Sigmoid colon (tissue), 7 donors: ENCODE measurements at places on chromosomes 12 and 14. TPM values are rescaled to one million over a fixed set of nuclear protein-coding genes. Genes with fewer than 3 reads are reported as not detected.

- no peak for DNase-seq
- H3K4me3 ChIP-seq = no peak overlapping the region
- no peaks in the 10 kb centered on the region for H3K4me1 ChIP-seq
- H3K27me3 ChIP-seq = no peaks in the 10 kb centered on the region
Measured at GRCh38 chr14:24909523-24910302, 140.2 kb downstream of the STXBP6 start.

- H3K27me3 ChIP-seq = peaks cover 3% of the 10 kb centered on the region
- H3K27ac ChIP-seq = peak overlapping the region; percentile 94
- peak overlapping the region; percentile 67 for H3K4me3 ChIP-seq
- H3K4me1 ChIP-seq = peaks cover 31% of the 10 kb centered on the region
- DNase-seq = no peak
Measured at GRCh38 chr12:74537126-74537706, 419 bp upstream of the ATXN7L3B start.

GRCh38 chr12:120853188-120853587, 51.0 kb downstream of the SPPL3 start:
- H3K4me1 ChIP-seq = no peaks in the 10 kb centered on the region
- no peaks in the 10 kb centered on the region for H3K27me3 ChIP-seq
- no peaks in the 10 kb centered on the region for H3K36me3 ChIP-seq
- no peak overlapping the region for H3K27ac ChIP-seq
- no peak overlapping the region for H3K4me3 ChIP-seq

Gene KERA
- total RNA-seq = not detected

Gene DCN
- total RNA-seq = 675 TPM

Gene FRS2
- 43.4 TPM for total RNA-seq
